Brain (organoid and tissue), 16 donors: ENCODE measurements at places on chromosomes 3 and 15.

- no peak for DNase-seq
Observed at GRCh38 chr15:100174904-100175275, 166.9 kb downstream of the ADAMTS17 start.

DNA sequence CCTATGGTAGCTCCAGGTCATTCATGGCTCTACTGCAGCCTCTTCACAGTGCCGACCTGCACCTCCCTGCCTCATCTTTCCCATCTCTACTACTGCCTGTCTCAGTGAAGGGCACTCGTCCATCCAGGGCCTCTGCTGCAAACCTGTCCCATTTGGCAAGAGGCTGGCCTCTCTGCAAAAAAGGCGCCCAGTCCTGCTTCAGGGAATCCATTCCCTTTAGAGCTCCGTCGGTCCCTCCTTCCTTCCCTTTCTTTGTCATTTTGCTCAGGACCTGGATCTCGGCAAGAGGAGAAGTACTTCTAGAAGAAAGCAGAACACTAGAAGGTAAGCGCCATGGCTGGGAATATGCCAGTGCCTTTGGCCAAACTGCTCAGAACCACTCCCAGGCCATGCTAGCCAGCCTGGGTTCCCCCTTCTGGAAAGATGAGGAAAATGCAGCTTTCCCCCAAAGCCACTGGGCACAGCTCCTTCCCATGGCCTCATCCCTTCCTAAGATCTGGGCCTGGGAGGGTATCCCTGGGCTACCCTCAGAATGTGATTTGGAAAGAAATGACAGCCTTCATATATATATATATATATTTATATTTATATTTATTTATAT, 6.4 kb upstream of the ISL2 start:
- no peak for DNase-seq

- DNase-seq: no peak
Observed at GRCh38 chr3:48519277-48519643, 15.3 kb upstream of the SHISA5 start.

DNA sequence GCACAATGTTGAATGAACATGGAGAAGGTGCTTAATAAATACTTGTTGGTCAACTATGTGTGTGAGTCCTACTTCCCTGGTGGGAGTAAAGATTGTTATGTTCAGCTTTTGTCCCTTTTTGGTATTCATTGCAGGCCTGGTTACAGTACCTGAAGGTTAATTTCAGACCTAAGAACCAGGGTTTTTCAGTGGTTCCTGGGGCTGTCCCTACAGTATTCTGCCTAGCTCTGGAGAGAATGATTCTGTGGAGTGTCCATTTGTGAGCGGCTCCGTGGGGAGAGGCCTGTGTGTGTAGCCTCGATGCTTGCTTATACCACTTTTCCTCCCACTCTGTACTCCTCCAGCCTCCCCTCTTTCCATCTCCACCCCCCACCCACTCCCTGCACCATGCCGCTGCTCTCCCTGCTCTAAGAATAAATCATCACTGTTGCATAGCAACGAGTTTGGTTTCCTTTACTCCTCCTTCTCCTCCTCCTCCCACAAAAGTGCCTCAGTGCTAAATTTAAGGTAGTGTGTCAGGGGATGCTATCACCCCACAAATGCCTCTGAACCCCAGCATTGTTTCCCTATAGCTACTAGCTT, 150.6 kb upstream of the ROPN1 start:
- peak; percentile 79 for DNase-seq

GRCh38 chr15:73732930-73733329, 20.2 kb downstream of the INSYN1 start:
- no peak for DNase-seq

- DNase-seq: no peak
Observed at GRCh38 chr3:133712017-133712416, 34.2 kb upstream of the TF start.

DNA sequence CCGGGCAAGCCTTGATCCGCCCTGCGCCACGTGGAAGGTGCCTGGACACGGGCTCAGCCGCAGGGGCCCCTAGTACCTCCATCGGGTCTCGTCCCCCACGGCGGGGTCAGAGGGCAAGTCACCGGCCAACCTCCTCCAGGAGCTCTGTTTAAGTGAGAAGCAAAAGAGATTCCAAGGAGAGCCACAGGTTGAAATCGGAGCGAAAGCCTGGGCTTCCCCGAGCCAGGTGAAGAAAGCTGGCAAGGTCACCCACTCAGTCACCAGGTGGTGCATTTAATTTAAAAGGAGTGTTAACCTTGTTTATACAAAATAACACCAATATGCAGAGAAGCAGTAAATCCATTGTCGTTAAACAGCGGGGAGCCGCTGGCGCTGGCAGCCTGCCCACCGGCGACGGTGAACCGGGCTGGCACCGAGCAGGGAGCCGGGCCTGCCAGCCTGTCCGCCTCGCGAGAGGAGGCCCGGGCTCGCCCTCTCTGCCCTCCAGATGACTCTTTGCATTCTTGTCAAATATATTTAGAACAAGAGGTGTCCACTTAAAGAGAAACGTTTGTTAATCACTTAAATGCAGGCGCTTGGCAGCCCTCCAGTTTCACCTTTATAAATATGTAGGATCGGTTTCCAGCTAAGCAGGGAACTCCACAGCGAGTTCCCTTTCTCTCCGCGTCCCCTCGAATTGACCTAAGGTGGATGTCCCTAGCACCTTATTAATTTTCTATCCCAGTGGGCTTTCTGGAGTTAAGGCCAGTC, 277.3 kb upstream of the NR2F2 start:
- DNase-seq: peak; percentile 52

DNA sequence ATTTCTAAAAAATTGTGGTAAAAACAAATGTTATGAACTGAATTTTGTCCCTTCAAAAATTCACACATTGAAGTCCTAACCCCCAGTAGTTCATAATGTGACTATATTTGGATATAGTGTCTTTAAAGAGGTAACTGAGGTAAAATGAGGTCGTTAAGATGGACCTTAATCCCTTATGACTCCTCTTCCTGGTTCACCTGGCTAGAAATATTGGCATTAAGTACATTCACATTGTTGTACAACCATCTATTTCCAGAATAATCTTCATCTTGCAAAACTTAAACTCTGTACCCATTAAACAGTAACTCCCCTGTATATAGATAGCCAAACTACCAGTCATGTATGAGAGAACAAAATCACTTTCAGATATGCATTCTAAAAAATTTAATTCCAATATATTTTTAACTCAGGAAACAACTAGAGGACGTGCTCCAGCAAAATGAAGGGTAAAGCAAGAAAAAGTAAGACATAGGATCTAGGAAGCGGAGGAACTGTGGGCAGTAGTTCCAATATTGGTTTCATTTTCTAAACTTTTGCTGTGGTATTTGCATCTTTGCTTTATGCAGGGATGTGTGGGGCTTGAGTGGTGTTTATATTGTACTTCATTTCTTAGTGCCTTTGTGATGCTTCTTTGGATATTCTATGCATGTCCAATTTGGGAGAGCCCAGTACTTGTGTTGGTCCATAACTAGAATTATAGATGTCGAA, 36.7 kb upstream of the IL20RB start:
- DNase-seq: no peak
